Amniotic stem cell (primary cell): ENCODE measurements at places on chromosomes 5 and 9.

DNA sequence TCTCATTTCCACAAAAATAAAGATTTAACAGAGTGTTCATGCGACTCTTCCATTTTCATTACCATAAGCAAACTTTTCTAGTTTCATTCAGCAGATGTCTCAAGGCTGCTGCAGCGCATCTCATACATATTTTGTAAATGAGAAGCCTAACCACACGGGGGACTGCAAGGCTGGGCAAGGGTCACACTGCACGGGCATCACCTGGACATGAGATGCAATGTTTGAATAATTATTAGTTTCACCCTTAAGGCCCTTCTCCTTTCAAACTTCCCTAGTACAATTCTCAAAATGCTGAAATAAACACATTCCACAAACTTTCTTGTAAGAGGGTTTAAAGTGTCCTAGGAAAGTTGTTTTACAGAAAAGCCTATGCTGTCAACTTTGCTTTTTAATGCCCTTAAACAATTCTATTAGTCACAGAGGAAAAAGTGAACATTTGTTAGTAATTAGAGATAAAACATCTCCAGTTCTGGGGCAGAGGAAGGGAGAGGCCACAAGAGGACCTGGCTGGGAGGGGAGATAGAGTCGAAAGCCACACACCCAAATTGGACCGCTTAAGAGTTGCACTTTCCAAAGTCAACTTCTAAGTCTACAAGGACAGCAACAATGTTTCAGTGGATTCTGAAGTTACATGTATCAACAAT is 1.3 kb downstream of the DENND1A start:
- DNase-seq, result peak; percentile 28

DNA sequence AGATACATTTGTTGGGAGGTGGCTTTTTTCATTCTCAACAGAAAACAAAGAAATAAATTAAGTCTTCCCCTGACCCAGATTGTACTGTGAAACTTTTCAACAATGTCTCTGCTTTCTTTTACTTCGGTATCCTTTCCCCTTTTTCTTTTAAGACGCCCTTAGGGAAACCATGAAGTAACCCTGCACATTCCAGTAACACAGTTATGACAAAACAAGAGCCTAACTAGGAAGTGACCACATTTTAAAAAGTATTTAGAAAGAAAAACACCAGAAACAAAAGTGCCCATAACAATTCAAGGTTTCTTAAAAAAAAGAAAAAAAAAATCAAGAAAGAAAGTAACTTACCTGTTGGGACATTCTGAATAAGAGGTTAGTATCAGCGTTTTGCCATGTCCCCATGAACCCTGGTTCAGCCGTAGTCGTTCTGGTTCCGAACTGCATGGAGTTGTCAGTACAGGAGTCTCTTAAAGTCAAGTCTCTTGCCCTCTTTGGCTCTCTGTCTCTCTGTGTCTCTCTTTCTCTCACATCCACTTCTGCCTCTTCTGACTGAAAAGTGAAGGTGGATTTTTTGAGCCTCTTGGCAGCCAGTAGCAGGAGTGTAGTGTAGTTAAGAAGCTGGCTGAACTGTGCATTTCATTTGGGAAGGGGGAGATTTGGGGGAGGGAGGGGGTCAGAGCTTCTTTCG is 142.9 kb downstream of the BNC2 start:
- DNase-seq, result no peak

DNA sequence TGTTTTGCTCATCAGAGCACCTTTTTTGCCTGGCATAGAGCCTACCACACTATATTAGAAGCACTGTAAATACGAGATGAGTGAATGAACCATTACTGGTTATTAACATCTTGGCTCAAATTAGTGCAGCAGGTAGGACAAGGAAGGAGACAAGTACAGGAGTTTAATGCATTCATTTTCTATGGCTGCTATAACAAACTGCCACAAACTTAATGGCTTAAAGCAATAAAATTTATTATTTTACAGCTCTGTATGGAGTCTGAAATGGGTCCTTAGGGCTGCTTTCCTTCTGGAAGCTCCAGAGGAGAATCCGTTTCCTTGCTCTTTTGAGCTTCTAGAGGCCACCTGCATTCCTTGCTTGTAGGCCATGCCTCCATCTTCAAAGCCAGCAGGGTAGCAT is 59.1 kb downstream of the PDE6A start:
- no peak for DNase-seq

DNA sequence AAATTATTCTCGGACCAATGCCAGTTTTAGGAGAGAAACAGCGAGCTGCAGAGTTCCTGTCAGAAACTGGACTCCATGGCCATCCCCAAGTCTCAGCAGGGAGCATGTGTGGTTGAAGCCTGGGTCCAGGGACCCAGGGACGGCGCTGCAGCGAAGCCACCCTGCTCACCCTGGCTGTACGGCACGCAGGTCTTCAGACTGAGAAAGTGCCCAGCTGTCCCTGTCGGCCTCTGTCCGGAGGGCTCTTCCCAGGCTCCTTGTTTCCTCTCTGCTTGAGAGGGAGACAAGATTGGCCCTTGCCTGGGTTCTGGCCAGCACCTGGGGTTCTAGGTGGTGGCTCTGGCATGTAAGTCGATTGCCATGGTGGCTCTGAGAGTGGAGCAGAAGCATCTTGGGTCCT is 26.9 kb downstream of the PTGES2 start:
- DNase-seq, result no peak

- DNase-seq, result no peak
These were observed 249.1 kb upstream of the ADCY2 start for GRCh38 chr5:7146886-7147285.

- DNase-seq, result no peak
These were observed 8.4 kb downstream of the GNAQ start for GRCh38 chr9:78023003-78023741.

DNA sequence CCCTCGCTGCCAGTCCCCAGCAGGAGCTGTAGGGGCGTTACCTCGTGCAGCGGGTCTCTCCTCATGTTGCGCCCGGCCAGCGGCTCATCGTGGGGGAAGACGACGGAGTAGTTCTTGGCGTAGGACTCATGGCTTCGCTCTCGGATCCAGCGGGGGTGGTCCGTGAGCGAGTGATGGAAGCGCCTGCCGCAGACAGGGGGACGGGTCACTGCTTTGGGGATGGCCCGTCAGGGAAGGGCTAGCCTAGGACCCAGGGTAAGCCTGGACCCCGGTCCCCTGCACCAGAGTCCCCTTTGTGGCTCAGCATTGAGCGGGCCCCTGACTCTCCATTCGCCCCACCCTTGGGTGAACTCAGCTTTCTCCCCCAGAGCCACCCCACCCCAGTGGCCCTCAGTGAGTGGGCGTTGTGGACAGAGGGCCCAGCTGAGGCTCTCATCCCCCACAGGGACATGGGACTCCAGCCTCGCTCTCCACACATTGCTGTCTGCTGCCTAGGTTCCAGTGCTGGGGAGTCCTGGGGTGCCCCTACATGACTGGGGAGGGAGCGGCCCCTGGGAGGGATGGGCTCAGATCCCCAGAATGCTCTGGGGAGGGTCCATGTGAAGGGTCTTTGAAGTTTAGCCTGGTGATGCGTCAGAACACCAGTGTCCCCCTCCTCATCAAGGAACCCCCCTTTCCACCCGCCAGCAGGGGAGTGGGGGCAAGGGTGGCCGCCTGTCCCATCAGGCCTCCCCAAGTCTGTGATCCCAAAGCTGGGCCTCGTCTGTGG is 29.7 kb downstream of the SARDH start:
- DNase-seq, result no peak

GRCh38 chr9:7983490-7983889 is 183.9 kb upstream of the DMAC1 start:
- DNase-seq, result no peak

GRCh38 chr9:26301659-26302058 is 590.9 kb downstream of the CAAP1 start:
- no peak for DNase-seq

DNA sequence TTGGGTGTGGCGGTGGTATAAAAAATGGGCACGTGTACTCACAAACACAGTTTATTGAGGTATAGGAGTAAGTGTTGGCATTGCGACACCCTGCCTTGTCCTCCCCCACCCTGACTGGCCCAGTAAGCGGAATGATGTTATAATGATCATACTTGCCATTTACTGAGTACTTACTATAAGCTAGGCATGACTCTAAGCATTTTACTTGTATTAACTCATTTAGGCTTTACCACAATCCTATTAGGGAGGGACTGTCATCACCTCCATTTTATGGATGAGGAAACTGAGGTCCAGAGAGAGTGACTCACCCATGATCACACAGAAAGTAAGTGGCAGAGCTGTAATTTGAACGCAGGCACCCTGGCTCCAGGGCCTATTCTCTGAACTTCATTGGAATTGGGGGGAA is 2.3 kb downstream of the SMIM3 start:
- DNase-seq, result no peak

DNA sequence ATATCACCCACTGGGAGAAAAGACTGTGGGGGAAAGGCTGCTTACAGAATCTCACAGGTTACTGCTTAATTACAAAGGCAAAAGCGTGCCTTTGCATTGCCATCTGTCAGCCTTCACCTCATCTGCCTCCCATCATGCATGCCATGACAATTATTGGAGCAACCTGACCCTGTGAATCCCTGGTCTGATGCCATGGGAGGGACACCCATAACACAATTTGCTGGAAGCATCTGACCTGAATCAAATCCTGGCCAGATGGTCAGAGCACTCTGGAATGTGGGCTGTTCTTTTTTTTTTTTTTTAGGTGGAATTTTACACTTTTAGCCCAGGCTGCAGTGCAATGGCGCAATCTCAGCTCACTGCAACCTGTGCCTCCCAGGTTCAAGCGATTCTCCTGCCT is 11.6 kb upstream of the RETREG1 start:
- DNase-seq, result no peak

DNA sequence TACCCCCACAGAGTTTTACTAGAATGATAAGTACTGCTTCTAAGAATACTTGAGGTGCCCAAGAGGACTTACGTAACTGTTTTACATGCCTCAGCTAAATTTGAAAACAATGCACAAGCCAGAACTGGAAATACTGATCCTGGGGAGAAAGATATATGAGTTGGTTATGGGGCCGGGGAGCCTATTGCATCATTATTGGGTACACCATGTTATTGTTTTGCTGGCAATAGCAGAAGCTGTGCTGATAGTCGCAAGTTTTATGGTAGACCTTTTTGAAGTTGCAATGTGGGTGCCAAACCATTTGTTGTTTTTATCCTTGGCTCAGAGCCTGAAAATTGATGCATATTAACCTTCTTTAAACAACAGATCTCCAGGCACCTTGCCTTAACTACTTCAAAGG is 108.4 kb upstream of the DHFR start:
- no peak for DNase-seq

GRCh38 chr5:172757394-172758010 is 13.5 kb downstream of the DUSP1 start:
- no peak for DNase-seq

DNA sequence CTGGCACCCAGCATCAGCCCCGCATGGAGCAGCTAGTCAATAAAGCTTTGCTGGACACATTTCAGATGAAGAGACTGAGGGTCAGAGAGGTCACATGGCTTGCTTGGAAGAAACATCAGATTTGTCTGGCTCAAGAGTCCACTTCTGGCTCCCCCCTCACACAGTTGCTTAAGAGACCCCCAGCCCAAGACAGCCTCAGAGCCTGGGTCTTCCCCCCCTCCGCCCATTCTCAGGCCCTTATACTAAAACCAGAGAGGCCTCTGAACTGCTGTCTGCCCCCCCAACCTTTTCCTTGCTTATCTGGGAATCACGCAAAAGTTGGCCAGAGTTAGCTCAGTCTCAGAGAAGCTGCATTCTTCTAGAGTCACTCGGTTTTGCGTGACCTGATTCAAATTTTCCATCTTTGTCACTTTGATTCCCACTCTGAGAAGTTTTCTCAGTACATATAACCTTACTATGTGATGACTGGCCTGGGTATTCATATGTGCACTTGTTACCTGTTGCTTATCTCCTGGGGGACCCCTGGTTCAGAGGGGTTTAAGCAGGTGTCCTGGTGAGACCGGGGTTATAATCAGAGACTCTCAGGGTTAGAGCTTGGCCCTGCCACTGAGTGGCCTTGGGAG is 145.4 kb upstream of the IER5L start:
- DNase-seq, result peak; percentile 18

DNA sequence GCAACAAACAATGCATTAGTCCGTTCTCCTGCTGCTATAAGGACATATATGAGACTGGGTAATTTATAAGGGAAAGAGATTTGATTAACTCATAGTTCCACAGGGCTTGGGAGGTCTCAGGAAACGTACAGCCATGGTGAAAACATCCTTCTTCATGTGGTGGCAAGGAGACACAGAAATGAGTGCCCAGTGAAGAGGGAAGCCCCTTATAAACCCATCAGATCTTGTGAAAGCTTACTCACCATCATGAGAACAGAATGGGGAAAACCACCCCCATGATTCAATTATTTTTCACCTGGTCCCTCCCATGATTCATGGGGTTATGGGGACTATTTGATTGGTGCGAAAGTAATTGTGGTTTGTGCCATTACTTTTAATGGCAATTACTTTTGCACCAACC is 655.8 kb upstream of the SEMA6A start:
- no peak for DNase-seq

- DNase-seq, result no peak
These were observed 254.7 kb upstream of the RGMB start for GRCh38 chr5:98518754-98519153.

- DNase-seq, result no peak
These were observed 20.0 kb upstream of the PURA start for GRCh38 chr5:140093866-140094265.

DNA sequence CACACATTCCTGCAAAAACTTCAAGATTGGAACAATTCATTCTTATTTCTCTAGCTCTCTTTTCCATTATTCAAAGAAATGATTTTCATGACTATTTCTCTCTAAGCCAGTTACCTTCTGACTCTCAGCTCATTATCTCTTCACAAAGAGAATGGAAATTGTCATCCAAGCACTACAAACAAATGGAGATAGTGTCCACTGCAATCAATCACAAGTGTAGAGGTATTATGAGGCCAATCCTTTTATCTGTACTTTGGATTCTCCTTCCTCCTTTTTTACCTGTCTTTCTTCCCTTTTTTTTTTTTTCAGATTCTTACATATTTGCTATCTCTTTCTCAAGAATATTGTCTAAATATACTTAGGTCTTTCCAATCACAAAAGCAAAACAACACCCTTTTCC is 497.7 kb upstream of the MEF2C start:
- DNase-seq, result no peak

- DNase-seq, result no peak
These were observed 282.3 kb upstream of the TUT7 start for GRCh38 chr9:86636519-86636918.

DNA sequence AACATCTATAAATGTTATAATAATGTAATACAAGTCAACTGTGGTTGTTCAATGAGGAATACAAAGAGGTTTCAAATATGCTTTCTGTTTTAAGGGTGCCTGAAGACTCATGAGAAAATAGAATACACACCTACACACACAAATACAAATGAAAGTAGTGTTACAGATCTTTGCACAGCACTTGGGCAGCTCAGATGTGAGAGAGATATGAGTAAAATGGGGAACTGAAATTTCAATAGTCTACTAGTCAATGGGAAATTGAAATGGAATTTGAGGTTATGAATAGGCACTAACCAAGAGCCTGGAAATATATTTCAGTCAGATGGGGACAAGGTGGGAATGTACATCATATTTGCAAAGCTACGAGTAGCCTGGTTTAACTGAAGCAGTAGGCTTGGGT is 96.6 kb downstream of the ISL1 start:
- DNase-seq, result no peak
